Stimulated activated CD4-positive, alpha-beta T cell treated with anti-CD3 and anti-CD28 coated beads, Interleukin-1b, Interleukin-23, amount 100 ng/mL, for 24 hours (primary cell): ENCODE measurements at places on chromosomes 11 and 22.

DNA sequence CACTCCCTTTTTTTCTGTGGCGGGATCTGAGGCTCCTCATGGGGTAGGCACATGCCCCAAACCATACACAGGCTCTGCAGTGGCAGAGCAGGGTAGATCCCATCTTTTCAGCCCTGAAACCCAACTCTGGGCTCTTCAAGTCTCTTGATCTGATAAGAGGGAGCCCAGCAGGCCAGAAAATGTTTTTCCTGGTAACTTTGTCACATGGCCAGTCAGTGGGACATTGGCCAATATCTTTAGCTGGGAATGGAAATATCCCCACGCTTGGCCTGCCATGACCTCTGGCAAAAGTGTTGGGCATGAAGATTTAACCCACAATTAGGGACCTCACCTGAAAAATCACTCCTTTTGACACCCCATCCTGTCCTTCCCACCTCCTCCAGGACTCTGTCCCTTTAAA lies 8.1 kb downstream of the INPP5J start:
- DNase-seq: no peak

- DNase-seq: no peak
Observed at GRCh38 chr22:30436196-30436595, 10.6 kb downstream of the MTFP1 start.

GRCh38 chr11:23778971-23779370 lies 717.9 kb upstream of the LUZP2 start:
- no peak for DNase-seq

- no peak for DNase-seq
Observed at GRCh38 chr11:114059984-114060391, 477 bp downstream of the ZBTB16 start.

DNA sequence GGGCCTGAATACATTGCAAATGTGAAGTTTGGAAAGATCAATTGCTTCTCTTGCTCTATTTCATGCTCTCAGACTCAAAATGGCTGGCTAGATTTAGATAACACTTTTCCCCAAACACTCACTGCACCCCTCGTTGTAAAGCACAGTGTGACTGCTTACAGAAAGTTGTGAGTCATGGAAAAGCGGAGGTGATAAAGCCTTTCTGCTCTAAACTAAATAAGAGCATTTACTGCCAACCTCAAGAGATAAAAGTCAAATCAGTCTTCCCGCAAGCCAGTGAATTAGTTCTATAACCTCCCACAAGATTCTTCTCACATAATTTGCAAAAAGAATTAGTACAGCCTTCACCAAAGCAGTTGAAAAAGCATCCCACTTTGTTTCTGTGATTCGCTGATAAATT lies 168.7 kb downstream of the WT1 start:
- DNase-seq: no peak

GRCh38 chr11:39374963-39375698 lies 2084.3 kb downstream of the LRRC4C start:
- no peak for DNase-seq

DNA sequence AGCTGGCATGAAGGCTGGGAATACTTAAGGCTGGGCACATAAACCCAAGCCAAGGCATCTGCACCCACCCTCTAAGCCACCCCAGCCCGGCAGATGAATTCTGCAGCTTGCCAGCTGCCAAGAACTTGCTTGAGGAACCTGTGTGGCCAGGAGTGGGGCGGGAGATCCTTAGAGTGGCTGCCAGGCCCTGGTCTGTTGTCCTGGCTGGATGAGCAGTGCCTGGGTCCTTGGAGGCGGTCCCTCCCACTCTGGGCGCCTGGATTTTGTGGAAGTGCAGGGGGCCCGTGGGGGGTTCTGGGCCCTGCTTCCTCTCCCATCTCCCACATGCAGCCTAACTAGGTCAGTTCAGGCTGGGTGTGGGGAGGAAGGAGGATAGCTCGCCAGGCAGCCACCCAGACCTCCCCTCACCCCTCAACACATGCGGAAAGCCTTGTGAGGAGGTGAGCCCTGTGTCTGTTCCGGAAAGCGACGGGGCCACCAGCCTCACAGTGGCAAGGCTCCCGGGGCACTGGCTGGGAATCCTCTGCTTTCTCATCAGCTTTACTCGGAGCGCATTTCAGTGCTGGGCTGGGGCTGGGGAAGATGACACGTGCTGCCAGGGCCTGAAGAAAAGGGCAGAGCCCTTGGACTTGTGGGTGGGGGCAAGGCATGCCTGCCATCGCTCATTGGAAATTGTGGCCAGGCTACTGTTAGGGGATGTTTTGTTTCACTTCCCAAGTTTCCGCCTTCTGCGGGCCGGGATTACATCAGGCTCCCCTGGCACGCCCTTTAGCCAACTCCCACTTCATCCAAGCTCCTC lies 8.4 kb downstream of the DAGLA start:
- DNase-seq: no peak

DNA sequence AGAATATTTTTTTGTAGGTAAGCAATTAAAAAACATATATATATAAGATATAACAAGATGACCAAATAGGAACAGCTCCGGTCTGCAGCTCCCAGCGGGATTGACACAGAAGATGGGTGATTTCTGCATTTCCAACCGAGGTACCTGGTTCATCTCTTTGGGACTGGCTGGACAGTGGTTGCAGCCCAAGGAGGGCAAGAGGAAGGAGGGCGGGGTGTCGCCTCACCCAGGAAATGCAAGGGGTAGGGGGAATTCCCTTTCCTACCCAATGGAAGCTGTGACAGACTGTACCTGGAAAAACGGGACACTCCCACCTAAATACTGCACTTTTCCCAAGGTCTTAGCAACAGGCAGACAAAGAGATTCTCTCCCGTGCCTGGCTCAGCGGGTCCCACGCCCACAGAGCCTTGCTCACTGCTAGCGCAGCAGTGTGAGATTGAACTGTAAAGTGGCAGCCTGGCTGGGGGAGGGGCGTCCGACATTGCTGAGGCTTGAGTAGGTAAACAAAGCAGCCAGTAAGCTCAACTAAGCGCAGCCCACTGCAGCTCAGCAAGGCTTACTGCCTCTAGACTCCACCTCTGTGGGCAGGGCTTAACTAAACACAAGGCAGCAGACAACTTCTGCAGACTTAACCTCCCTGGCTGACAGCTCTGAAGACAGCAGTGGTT lies 163.8 kb downstream of the CWF19L2 start:
- DNase-seq: no peak
